ENCODE measurements at places on chromosomes 2 and 18. TPM values are rescaled to one million over a fixed set of nuclear protein-coding genes. Genes with fewer than 3 reads are reported as not detected.

TCF23 gene
- not detected for total RNA-seq

UPP2 gene
- not detected for total RNA-seq

LYPD1 gene
- 32.1 TPM for total RNA-seq

IL36A gene
- not detected for total RNA-seq

CRYBA2 gene
- not detected for total RNA-seq

SPHKAP gene
- not detected for total RNA-seq

KCNG2 gene
- 0.19 TPM for total RNA-seq

ELP2 gene
- 77.8 TPM for total RNA-seq

LYG2 gene
- not detected for total RNA-seq

TMEM200C gene
- 0.19 TPM for total RNA-seq

TSHZ1 gene
- 2.3 TPM for total RNA-seq

CHRNG gene
- not detected for total RNA-seq

OBSL1 gene
- 26.6 TPM for total RNA-seq
